GM23248 (cell line): ENCODE measurements at places on chromosomes 1 and 21. TPM values are rescaled to one million over a fixed set of nuclear protein-coding genes. Genes with fewer than 3 reads are reported as not detected.

Gene TNFSF4
- 4.8 and 6.2 TPM in 2 replicates for total RNA-seq

Gene BACE2
- total RNA-seq = 77.8 and 97.8 TPM in 2 replicates

Gene PUSL1
- total RNA-seq = 36.2 and 46.5 TPM in 2 replicates

Gene PRMT2
- total RNA-seq = 130 and 171 TPM in 2 replicates

Gene INTS7
- 9.6 and 12.1 TPM in 2 replicates for total RNA-seq

Gene MCOLN2
- 1.0 TPM in 1 of 2 replicates, not detected in the other for total RNA-seq

Gene FNDC5
- total RNA-seq = 0.76 TPM in 1 of 2 replicates, not detected in the other

Gene KRTAP12-2
- not detected in 2 replicates for total RNA-seq

Gene VAV3
- total RNA-seq = under 0.01 and 0.63 TPM in 2 replicates

Gene TTC39A
- total RNA-seq = not detected in 2 replicates

Gene SPRR3
- total RNA-seq = not detected in 2 replicates

Gene CHTOP
- 26.9 and 37.8 TPM in 2 replicates for total RNA-seq

Gene KRTAP11-1
- not detected in 2 replicates for total RNA-seq

Gene NBPF20
- total RNA-seq = 1.4 and 3.0 TPM in 2 replicates

Gene S100A1
- not detected in 2 replicates for total RNA-seq

Gene DISC1
- 1.2 and 2.0 TPM in 2 replicates for total RNA-seq
